Temporal lobe (tissue), 4 donors: ENCODE measurements at places on chromosomes 2 and 18. TPM values are rescaled to one million over a fixed set of nuclear protein-coding genes. Genes with fewer than 3 reads are reported as not detected.

NEDD4L gene
- total RNA-seq: 164 TPM

EHD3 gene
- 7.1 TPM for total RNA-seq

ZRANB3 gene
- 7.9 TPM for total RNA-seq

COLEC11 gene
- 0.25 TPM for total RNA-seq

PARD6G gene
- 7.1 TPM for total RNA-seq

PCGF1 gene
- total RNA-seq: 4.9 TPM

TRMT61B gene
- total RNA-seq: 21.4 TPM

TDRD15 gene
- not detected for total RNA-seq

SLC8A1 gene
- total RNA-seq: 109 TPM
